ENCODE measurements at places on chromosomes 1 and 21. TPM values are rescaled to one million over a fixed set of nuclear protein-coding genes. Genes with fewer than 3 reads are reported as not detected.

DNA sequence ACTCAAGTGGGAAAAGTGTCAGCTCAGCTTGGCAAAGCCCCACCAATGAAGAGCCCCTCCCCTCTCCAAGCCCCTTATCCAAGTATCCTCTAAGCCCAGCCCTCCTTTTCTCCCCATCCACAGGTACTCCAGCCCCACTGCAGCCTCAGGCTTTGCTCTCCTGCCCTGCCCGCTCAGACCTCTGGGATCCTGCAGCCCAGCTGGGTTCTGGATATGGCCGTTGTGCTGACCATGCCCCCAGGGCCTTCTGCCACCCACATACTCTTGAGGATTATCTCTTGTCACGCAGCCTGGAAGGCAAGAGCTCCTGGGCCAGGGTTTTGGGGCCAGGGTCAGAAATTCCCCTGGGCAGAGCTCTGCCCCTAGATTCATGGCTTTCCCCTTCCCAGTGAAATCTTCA, 4.7 kb downstream of the SHISA4 start:
- no peak for DNase-seq

- no peak for DNase-seq
Observed at GRCh38 chr1:226825037-226825745, 45.2 kb upstream of the PSEN2 start.

GRCh38 chr1:221416142-221416541, 325.7 kb downstream of the DUSP10 start:
- no peak for DNase-seq

- no peak for DNase-seq
Observed at GRCh38 chr1:43947061-43947873, 517 bp downstream of the IPO13 start.

GRCh38 chr21:15826147-15826780, 96.5 kb downstream of the USP25 start:
- peak; percentile 58 for DNase-seq

- DNase-seq: no peak
Observed at GRCh38 chr1:184461321-184461720, 74.5 kb downstream of the C1orf21 start.

DNA sequence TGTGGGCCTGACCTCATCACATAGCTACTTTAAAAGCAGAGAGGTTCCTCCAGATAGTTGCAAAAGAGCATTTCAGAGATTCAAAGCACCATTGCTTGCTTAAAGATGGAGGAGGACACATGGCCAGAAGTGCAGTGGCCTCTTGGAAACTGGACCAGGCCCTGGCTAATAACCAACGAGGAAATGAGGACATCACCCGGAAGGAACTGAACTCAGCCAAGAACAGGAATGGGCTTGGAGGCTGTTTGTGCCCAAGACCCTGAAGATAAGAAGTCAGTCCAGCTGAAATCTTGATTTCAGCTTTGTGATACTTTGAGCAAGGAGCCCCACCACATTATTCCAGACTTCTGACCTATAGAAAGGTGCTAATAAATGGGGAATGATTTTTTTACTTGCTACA, 437.0 kb downstream of the PTPRC start:
- DNase-seq: no peak

The LRP8 gene
- 61.1 TPM for total RNA-seq

The DNAJC8 gene
- total RNA-seq: 119 TPM

The COL16A1 gene
- total RNA-seq: 12.2 TPM

The C1orf226 gene
- total RNA-seq: 0.23 TPM

The BGLAP gene
- 0.08 TPM for total RNA-seq

The C1orf87 gene
- total RNA-seq: not detected

The ACKR1 gene
- not detected for total RNA-seq

All from H4 (cell line).